ENCODE measurements at places on chromosomes 5 and 9. TPM values are rescaled to one million over a fixed set of nuclear protein-coding genes. Genes with fewer than 3 reads are reported as not detected.
A peak's percentile ranks its signal among the peaks of the same experiment; 100 is the strongest.

GRCh38 chr9:95379630-95380029 lies 62.1 kb upstream of the FANCC start:
- DNase-seq: no peak

DNA sequence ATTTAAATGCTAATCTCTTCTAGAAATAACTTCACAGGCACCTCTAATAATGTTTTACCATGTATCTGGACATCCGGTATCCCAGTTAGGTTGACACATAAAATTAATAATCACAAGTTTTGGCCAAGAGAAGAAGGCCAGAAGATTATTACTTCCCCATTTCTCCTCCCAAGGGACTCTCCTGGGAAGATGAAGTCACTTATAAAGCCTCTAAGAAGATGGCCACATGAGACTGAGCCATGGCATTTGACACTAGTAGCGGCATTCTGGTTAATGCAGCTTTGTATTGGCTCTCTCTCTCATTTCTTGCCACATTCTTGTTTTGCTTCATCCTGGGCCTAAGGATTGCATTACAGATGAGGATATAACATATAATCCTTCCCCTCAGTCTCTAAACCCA lies 34.5 kb upstream of the RASA1 start:
- DNase-seq: no peak

Gene FOXD4L4
- 0.44 TPM for total RNA-seq

DNA sequence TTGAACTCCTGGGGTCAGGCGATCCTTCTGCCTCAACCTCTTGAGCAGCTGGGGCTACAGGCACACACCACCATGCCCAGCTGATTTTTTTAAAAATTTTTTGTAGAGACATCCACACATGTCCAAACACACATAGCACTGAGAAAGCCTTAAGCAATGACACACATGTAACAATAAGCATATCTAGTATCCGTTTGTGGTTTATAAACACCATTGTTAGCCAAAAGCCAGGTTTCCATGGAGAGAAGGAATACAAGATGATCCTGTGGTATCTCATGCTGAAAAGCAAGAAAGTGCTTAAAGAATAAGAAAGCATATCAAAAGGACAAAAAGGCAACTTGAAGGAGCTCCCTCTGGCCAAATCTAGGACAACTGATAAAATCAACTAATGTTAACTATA lies 29.7 kb upstream of the SLC1A3 start:
- DNase-seq: no peak

DNA sequence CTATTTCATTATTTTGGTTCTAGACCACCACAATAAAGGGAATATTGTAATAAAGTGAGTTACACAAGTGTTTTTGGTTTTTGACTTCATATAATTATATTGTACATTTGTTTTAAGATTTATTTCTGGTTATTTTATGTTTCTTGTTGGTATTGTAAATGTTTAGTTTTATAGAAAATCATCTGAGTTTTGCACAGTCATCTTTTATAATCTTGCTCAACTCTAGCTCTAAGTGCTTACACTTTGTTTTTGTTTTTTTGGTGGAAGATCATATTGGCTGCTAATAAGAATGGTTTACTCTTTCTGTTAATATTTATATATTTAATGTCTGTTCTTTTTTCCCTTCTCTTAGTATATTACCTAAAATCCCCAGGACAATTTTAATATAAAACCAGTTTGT lies 135.0 kb downstream of the CNTLN start:
- no peak for DNase-seq

GRCh38 chr5:39570403-39571027 lies 145.7 kb upstream of the DAB2 start:
- DNase-seq: no peak

DNA sequence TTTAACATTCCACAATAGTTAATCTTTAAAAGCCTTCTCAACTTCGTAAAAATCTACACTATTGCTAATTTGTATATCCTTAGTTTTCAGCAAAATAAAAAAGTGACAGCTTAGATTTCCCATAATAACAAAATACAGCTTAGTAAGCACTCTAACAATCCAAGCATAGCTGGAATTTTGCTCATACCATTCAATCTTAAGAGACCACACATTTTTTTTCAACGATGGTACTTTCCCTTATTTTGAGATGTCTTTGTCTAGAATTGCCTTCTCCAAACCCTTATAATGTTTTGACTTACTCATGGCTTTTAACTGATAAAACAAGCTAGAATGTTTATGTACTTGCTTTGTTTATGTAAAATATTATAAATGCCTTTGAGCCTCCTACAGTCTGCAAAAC lies 65.6 kb downstream of the HOMER1 start:
- DNase-seq: no peak

Gene ARHGEF39
- 1.0 TPM for total RNA-seq

Gene MZB1
- total RNA-seq: not detected

Gene VCP
- 134 TPM for total RNA-seq

- DNase-seq: no peak
Observed at GRCh38 chr9:136693490-136694162, 6.4 kb upstream of the AGPAT2 start.

GRCh38 chr5:132414634-132415378 lies 45.3 kb downstream of the SLC22A5 start:
- DNase-seq: no peak

DNA sequence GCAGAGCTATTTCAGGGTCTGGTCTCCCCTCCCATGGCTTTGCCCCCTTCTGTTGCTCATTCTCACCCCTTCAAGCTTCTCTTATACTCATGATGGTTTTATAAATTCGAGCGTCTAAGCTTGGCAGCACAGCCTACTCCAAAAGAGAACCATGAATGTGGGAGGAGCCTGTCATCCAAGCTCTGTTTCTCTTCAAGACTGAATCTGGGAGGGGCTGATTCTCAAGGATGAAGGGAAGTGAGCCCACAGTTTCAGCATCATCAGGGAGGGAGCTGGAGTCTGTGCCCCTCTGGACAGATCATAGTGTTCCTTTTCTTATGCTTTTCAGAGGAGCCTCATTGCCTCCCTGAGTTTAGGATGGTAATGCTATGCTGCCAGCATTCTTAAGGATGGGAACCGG lies 168.6 kb downstream of the CFAP90 start:
- no peak for DNase-seq

Gene CDKN2B-AS1
- total RNA-seq: 0.90 TPM

- no peak for DNase-seq
Observed at GRCh38 chr9:34693560-34693959, 2.5 kb upstream of the CCL19 start.

Gene PTPRD
- total RNA-seq: 5.1 TPM

- no peak for DNase-seq
Observed at GRCh38 chr5:42919600-42919999, 107.9 kb upstream of the SELENOP start.

Gene FBN2
- total RNA-seq: 1.2 TPM

DNA sequence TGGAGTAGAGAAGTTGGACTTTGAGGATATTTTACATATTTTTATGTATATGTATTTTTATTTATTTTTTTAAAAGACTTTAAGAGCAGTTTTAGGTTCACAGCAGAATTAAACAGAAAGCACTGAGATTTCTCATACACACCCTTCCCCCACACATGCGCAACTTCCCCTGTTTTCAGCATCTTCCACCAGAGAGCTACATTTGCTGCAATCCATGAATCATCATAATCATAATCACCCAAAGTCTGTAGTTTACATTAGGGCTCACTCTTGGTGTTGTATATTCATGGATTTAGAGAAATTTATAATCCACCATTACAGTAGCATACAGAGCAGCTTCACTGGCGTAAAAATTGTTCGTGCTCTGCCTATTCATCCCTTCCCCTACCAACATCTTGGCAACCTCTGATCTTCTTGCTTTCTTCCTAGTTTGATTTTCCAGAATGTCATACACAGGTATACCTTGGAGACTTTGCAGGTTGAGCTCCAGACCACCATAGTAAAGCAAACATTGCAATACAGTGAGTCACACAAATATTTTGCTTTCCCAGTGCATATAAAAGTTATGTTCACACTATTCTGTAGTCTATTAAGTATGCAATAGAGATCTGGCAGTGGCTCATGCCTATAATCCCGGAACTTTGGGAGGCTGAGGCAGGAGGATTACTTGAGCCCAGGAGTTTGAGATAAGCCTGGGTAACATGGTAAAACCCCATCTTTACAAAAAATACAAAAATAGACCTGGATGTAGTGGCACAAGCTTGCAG lies 9.6 kb upstream of the CCDC171 start:
- DNase-seq: no peak

DNA sequence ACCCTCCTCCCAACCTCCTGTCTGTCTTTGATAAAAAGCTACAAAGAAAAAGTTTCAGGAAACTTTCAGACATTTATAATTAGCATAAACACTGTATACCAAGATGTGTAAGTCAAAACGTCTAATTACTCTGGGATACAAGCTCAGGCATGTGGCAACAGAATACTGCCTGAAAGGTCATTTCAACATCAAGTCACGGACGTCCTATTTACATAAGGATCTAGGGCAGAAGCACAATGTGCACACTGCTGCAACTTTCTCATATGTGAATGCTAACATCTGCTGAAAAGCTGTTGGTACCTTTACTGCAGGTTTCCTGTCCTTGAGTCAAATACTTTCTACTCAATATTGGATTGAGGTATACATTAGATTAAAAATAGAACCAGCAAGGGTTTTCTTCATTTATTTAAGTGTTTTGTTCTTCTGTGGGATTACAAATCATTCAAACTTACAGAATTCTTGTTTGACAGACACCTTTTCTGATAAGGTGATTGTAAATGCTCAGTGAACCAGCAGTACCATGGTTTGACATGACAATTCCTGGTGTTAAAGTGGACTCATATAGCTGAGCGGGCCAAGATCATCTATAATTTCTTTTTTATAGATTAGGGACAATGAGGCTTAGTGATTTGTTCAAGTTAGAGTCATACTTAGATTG lies 36.8 kb downstream of the ELL2 start:
- DNase-seq: no peak

Gene BTNL9
- 52.7 TPM for total RNA-seq

DNA sequence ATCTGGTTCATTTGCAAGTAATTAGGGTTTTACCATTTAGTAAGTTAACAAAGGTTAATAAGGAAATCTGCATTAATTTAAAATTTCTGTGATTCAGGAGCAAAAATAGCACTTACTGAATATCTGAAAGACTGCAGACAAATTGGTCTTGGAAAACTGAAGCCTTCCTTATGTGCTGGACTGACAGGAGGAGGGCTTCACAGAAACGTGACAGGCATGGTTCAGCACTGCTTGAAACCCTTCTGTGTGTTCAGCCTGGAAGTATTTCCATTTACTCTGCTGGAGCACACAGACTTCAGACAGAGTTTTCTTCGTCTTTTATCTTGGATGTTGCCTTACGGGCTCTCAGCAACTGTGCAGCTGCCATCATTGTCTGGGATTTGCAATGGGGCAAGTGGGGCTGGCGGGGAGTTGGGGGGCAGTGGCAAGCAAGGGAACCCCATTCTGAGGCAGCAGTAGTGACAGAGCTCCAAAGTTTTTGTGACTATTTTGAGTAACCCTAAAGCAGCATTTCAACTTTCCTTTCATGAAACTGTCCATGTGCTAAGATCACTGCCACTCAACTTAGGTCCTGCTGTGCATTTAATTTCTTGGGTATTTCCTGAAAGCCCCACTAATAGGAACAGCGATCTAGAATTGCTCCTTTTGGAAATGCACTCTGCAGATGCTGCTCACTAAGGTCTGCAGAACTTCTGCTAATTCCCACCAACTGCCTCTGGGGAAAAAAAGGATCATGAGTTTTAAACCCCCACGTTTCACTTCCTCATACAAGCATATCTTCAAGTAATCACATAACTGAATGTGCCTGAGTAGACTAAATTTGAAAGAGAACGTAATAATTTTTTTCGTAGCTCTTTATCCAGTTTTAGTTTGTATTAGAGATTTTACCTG lies 56.6 kb downstream of the KCNN2 start:
- no peak for DNase-seq

DNA sequence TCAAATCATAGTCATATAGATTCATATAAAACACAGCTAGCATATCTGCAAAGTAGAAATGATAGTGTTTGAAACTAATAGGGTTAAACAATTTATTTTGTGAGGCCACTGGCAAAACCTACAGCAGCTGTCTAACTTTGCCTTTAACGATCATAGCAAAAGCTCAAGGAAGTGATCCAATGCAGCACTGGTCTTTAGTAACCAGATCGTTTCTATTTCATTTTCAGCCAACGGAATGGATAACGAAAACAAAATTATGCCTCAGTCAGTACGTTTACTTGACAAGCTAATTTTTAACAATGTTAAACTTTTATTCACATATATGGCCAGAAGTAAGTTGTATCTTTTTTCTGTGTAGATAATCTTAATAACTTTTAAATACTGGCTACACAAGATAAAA lies 17.7 kb downstream of the MLLT3 start:
- no peak for DNase-seq

Gene PCDHGA5
- 8.2 TPM for total RNA-seq

Gene ITGA1
- total RNA-seq: 28.0 TPM

GRCh38 chr5:125229556-125229955 lies 483.1 kb upstream of the ZNF608 start:
- no peak for DNase-seq

DNA sequence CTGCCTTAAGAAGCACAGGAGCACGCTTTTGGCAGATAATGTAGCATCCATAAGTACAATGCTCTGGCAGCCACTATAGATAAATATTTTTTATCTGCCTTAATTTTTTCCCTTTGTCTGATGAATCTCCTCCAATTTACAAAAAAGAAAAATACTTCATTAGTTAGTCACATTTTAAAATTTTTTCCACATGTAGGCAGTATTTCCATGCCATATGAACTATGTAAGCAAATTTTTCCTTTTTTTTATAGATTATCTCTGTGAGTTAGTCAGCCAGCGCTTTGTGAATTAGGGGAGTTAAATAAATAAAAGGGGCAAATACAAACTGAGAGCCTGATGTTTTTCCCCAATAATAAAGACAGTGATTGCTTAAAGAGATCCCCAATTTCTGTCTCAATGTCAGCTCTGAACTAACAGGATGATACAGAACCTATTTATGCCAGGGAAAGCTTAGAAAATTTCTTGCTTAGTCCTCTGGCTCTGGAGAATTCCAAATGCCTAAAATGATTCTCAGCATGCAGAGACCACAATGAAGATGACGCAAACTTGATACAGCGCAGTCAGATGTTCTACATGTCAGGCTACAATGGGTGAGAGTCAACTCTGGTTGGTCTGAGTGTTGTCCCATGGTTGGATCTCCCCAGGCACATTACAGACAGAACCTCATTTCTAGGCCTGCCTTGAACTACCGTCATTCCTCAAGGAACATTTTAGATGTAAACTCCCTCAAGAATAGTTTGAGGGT lies 390.4 kb upstream of the CDH6 start:
- no peak for DNase-seq

GRCh38 chr9:123401879-123402513 lies 46.0 kb downstream of the CRB2 start:
- peak; percentile 19 for DNase-seq

DNA sequence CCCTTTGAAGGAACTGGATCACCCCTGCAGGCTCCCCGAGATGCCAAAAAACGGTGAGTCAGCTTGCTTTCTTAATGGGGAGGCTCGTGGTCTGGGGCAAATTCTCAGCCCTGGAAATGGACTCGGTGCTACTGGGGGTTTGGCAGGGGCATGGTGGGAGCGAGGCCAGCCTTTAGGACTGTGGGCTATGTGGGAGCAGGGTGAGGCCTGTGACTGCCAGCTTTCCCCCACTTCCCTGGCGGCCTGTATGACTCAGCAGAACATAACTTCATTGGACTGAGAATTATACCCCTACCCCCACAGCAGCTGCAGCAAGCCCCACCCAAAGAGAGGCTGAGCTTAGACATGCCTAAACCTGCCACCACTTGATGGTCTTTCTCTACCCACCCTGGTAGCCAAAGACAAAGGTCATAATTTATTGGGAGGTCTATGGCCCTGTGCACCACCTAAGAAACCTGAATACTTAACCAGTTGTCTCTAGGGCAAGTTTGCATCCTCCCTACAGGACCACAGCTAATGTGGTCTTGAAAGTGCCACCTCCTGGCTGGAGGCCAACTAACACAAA lies 325.3 kb downstream of the TLE1 start:
- no peak for DNase-seq

All from tibial nerve (tissue), 4 donors.